ENCODE measurements at places on chromosomes 2 and 18.
A peak's percentile ranks its signal among the peaks of the same experiment; 100 is the strongest.

DNA sequence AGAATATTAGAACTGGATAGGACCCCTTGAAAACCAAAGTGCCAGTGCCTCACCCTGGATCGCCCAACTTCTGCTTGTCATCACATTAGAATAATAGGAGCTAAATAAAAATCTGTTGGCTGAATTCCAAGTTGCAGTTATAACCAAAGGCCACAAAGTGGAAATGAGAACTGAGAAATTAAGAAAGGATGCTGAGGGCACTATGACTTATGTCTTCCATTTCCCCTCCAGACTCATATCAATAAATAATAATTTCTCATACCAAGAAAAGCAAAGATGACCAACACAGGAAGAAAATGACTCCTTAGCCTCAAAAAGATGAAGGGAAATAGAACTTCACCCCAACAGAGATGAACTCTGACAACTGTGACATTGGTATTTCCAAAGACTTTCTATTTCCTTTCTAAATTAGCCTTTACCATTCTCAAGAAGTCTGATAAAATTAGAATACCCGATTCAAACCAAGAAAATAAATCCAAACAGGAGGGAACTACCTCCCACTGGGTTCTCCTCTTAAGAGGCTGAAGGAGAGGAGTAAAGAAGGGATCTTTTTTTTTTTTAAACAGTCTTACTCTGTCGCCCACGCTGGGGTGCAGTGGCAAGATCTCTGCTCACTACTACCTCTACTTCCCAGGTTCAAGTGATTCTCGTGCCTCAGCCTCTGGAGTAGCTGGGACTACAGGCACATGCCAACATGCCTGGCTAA is 46.5 kb upstream of the EPG5 start:
- DNase-seq: peak; percentile 19

- DNase-seq: no peak
Measured at GRCh38 chr2:51297488-51297887, 265.6 kb upstream of the NRXN1 start.

DNA sequence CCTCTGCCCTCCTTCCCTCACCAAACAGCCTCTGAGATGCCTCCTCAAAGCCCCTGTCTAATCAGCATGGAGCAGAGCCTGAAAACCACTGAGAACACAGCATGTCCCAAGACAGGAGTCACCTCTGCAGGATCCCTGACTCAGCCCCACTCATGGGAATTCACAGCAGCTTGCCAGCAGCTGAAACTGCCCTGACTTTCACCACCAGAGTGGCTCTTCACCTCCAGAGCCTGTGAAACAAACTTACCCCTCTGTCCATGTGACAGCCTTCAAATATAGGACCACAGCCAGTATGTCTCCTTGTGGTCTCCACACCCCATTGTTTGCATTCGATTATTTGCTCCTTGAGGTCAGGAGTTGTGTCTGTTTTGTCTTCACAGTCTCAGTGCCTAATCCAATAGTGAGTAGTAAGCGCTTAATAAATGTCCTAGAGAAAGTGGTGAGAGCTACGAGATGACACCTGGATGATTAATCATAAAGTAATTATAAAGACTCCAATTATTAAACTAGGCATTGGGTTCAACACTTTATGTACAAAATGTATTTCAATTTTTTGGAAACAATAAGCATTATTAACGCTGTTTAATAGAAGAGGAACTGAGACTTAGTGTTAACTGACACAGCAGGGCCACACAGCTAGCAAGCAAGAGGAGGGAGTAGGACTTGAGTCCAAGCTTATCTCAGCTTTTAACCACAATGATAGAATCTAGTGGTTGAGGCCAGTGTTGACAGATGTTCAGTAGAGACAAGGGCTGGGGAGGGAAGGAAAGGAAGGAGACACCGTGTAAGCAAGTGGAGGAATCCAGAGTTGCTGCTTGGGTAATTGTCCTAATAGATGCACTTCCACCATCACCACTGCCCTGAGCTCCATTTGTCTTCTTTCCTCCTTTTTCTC is 358.7 kb upstream of the TNP1 start:
- no peak for DNase-seq

GRCh38 chr2:10197697-10198076 is 75.1 kb downstream of the RRM2 start:
- no peak for DNase-seq

DNA sequence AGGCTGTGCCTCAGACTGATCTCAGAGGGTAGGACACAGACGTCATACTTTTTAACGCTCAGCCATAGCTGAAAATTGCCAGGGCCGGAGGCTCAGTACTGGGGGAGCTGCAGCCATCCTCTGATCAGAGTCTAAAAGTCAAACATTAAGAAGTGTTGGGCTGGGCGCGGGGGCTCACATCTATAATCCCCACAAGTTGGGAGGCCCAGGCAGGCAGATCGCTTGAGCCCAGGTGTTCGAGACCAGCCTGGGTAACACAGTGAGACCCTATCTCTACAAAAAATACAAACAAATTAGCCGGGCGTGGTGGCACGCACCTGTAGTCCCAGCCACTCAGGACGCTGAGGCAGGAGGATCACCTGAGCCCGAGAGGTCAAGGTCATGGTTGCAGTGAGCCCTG is 48.8 kb downstream of the FAM178B start:
- DNase-seq: no peak

DNA sequence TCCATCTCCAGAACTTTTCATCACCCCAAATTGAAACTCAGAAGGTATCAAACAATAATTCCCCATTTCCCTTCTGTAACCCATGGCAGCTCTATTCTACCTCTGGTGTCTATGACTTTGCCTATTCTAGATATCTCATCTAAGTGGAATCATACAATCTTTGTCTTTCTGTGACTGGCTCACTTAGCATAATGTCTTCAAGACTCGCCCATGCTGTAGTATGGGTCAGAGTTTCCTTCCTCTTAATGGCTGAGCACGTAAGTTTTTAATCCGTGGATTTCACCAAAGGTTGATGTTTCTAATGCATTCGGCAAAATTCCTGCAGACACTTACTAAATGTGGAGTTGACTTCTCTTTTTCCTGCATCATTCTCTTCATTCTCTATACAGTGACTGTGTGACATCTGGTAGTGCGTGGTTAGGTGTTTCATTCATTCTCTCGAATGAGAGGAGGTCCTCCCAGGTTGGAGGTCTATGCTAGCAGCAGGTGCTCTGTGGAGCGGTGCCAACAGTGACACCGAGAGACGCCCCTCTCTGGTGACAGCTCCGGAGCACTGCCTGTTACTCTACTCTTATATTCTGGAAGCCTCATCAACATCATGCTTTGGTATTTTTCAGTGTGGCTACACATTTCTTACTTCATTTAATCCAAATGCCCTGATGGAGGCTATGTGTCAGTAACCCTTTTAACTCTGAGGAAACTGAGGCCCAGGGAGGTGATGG is 50.1 kb downstream of the ATOH8 start:
- DNase-seq: no peak

DNA sequence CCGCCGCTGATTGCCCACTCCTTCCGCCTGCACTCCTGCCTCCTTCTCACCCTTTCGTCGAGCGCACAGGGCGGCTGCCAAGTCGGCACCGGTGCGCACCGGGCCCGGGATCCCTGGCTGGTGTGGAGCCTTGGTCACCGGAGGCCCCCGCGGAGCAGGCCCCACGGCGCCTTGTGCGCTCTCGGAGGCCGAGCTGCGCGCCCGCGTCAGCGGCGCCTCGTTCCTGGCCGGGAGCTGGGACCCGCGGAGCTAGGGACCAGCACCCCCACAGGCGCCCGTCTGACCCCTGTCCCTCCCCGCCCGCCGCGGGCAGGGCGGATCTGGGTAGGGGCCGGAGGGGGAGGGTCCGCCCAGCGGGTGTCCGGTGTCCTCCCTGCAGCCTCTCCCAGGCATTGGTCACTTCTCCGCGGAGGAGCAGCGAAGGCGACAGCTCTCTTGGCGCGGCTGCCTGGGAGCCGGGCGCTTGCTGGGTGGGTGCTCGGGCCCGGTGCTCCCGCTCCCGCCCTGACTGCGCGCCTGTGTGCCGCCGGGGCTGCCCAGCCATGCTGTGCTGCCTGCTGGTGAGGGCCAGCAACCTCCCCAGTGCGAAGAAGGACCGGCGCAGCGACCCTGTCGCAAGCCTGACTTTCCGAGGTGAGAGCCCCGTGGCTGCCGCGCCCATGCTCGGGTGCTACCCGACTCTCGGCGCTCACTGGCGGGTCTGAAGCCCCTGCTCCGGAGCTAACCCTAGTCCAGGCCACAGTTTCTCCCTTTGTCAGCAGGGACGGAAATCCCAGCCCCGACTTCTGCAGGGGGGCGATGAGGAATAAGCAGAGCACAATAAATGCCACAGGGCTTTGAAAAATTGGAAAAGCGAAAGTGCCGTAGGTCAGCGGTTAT is 13.2 kb downstream of the DYSF start:
- no peak for DNase-seq

Data from CD4-positive, alpha-beta T cell treated with Interleukin-4 for 4 hours (primary cell).